Activated T-cell treated with anti-CD3 and anti-CD28 coated beads, Interleukin-2, amount 50 U/mL, for 48 hours (primary cell): ENCODE measurements at places on chromosomes 2 and 18.

GRCh38 chr2:104378853-104379374 is 475.0 kb upstream of the POU3F3 start:
- peak; percentile 21 for DNase-seq

- no peak for DNase-seq
Observed at GRCh38 chr2:64090264-64090663, 54.0 kb downstream of the PELI1 start.

- DNase-seq = peak; percentile 35
Observed at GRCh38 chr2:64260817-64261216, 116.6 kb upstream of the PELI1 start.

- no peak for DNase-seq
Observed at GRCh38 chr2:39913648-39914461, 134.8 kb upstream of the THUMPD2 start.

DNA sequence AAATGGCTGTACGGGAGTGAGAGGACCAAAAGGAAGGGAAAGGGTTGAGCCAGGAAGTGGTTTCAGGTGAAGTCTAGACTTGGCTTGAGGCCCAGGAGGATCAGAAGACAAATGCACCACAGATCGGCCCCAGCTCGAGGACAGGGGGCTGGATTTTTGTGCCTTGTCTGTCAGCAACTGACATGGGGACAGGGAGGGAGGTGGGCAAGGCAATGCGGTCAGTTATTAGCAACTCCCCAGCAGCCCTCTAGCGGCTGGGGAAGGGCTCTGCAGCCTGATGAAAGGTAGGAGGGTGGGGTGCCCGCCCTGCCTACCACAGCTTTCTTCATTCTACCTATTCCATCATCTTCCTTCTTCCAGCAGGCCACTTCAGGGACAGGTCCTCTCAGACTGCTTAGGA is 50.0 kb downstream of the CPO start:
- DNase-seq = peak; percentile 40

DNA sequence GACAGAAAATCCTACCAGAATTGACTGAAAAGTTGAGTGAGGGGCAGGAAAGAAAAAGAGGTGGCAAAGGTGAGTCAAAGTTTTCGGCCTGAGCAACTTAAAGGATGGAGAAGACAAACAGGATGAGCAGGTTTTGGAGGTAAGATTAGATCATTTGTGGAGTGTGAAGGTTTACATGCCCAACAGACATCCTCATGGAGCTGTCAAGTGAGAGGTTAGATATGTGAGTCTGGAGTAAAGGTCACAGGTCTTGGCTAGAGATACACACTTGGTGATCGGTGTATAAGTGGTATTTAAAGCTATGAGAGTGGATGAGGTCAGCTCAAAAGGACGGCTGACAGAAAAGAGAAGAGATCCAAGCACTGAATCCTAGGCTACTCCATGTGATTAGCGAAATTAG is 11.1 kb upstream of the MYL12A start:
- DNase-seq = no peak

DNA sequence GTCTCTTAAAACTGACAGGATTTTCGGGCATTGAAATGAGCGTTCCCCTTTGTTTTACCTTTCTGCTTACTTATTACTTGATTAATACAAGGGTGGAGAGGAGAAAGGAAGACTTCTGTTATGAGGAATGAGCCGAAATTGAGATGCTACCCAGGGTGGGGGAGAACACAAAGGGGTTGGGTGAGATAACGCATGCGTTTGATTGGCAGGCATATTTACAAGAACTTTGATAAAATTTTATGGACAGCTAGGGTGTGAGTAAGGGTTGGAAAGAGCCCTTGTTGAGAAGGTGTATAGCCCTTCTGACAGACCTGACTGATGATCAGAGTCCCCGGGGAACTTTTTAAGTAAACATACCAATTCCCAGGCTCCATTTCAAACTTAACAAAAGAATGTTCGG is 1.8 kb downstream of the RNF138 start:
- DNase-seq = no peak

GRCh38 chr2:25349397-25349796 is 7.7 kb upstream of the DNMT3A start:
- DNase-seq = no peak

DNA sequence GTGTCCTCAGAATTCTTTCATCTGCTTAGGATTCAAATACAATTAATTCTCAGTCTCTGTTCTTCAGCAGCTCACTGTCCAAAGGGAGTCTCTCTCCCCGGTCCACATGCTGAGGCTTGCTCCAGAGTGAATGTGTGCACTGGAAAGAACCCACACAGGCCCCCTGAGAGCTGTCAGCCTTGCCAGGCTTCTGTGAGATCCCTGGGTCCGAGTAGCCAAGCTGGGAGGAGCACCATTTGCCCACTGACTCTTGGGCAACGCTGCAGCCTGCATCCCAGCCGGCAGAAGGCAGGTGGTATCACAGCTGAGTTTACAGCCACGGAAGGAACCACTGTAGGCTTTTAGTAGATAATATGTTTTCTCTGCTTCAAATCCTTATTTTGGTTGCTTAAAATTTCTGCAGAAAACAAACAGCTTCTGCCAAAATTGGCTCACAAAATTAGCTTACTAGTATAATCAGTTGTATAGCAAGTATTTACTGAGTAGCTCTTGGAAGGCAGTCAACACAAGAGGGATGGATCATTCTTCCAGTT is 21.4 kb upstream of the LTBP1 start:
- DNase-seq = no peak

GRCh38 chr2:199509403-199509802 is 51.7 kb upstream of the SATB2 start:
- DNase-seq = no peak
